T-helper 2 cell (primary cell): ENCODE measurements at places on chromosomes 5 and 9.

GRCh38 chr5:130995254-130995515 is 169.9 kb downstream of the HINT1 start:
- no peak for DNase-seq

GRCh38 chr9:123778232-123778902 is 151.6 kb downstream of the DENND1A start:
- no peak for DNase-seq

- no peak for DNase-seq
Observed at GRCh38 chr5:179601871-179602625, 21.4 kb downstream of the HNRNPH1 start.

GRCh38 chr9:93259490-93260262 is 75.7 kb downstream of the WNK2 start:
- no peak for DNase-seq

DNA sequence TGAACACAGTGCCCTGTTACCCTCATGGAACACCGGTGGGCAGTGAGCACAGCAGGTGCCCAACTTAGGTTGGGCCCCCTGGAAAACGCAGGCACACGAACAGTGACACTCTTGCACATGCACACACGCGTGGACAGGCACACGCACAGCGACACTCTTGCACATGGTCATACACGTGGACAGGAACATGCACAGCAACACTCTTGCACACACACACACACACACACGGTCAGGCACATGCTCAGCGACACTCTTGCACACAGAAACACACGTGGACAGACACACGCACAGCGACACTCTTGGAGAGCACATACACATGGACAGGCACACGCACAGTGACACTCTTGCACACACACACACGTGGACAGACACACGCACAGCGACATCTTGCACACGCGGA is 559.4 kb upstream of the ADAMTS16 start:
- DNase-seq = no peak

DNA sequence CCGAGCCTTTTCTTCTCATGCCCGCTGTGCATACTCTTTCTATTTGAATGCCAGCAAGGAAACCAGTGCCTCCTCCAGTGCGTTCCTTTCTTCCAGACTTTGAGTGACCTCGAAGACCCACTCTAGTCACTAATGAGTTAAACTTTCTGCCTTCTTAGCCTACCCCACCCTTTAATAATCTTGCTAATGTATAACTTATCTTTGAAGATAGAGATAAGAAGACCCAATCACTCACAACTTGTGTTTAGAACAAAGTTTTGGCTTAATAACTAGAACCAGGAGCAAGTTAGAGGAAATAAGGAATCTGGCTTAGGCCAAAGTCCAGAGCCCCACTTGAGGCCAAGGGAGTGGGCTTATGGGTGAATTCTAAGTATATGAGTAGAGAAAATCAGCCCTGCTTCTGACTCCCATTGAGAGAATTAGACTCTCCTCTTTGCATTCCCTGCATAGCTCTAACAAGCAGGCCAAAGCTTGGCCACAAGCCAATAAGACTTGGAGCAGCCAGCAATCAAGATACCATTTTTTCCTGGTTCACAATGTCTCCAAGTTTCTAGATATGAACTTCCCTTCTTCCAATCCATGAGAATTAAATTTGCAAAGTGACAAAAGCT is 181.5 kb upstream of the PIK3R1 start:
- DNase-seq = no peak

GRCh38 chr5:149581192-149581861 is at the start of gene ARHGEF37:
Gene ARHGEF37, plus strand, starts transcription at chr5:149581498. Its CDS starts 16,272 bp downstream, at chr5:149597770.
- DNase-seq = peak; percentile 15

GRCh38 chr5:91090995-91091394 is 292.1 kb downstream of the ARRDC3 start:
- no peak for DNase-seq

DNA sequence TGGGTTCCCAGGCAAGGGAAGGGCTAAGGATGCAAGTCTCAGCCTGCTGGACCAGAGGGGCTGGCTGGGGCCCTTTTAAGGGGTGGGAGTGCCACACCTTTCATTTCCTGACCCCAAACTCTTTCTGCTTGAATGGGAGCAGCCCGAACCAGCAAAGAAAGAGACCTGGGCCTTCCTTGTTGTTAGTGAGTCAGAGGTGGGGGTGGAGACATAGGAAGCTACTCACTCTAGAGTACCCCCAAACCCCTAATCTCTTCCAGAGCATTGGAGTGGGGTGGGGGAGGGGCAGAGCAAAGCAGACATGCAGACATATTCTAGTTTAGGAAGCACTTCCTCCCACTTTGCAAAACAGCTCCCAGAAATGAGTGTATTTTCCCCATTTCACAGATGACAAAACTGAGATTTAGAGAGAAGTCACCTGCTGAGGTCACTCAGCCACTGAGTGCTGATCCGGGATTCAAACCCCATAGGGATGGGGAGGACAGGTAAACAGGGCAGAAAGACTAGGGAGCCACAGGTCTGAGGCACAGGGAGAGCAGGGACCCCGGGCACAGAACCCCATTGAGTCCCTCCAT is 6.0 kb upstream of the AQP3 start:
- no peak for DNase-seq

DNA sequence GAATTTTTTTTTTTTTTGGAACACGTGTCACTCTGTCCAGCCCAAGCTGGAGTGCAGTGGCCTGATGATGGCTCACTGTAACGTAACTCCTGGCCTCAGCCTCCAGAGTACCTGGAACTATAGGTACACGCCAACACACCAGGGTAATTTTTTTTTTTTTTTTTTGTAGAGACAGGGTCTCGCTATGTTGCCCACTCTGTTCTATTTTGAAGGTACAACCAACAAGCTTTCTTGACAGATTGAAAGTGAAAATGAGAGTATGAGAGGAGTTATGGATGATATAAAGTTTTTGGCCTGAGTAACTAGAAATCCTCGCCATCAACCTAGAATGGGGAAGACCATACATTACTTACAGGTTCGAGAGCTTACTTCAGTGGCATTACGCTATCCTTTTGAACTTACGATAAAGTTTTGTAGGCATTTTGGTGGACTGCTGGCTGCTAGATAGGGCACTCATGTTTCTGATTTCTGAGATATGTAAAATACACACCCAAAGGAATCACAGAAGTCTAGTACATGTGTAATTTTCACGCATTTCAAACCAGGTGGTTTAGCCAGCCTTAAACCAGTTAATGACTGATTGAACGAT is 806 bp upstream of the CDC42SE2 start:
- DNase-seq = no peak

- peak; percentile 3 for DNase-seq
Observed at GRCh38 chr5:157956271-157956885, 97.4 kb upstream of the CLINT1 start.

DNA sequence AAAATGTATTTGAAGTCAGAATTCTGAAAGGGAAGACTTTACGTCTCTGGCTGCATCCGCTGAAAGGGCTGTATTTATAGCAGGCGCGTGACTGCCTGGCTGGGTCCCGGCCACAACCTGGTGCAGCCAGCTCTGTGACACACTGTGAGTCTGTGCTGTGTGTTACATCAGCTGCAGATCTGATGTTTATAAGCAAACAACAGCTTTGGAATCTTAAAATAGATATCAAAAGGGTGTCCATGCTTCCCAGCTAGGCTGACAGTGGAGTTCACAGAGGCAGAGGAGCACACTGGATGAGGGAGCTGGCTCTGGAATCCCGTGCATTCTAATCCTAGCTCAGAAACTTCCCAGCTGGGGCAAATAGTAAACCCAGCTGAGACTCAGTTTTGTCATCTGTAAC is 433.4 kb upstream of the BRINP1 start:
- DNase-seq = no peak

DNA sequence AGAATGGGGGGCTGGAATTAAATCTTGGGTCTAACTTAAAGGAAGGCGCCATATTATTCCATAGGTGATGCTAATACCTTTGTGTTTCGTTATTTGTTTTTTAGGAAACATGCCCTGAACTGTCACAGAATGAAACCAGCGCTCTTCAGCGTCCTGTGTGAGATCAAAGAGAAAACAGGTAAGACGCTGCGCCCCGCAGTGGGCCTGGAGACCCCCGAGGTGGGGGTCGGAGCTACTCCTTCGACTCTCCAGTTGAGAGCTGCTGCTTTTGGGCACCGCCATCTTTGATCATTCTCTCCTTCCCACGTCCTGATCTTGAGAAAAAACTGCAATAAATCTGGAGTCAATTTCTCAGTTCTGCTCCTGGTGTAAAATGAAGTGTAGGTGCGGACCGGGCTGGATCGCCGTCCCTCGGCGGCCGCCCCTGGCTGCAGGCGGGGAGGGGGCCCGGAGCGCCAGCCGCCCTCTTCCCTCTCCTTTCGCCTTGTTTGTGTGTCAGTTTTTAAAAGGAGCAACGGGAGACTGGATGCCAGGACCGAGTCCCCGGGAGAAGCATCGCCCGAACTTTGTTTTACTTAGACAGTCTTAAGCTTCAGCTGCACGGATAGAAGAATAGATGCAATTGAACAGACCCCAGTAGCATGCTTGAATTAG is 1.4 kb downstream of the PBX3 start:
- DNase-seq = no peak

DNA sequence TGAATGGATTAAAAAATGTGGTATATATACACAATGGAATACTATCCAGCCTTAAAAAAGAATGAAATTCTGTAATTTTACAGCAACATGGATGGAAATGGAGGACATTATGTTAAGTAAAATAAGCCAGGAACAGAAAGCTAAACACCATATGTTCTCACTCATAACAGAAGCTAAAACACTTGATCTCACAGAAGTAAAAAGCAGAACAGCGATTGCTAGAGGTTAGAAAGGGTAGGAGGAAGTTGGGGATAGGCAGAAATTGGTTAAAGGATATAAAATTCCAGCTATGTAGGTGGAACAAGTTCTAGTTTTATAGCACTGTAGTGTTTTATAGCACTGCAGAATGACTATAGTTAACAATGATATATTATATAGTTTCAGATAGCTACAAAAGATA is 15.8 kb downstream of the MARCHF3 start:
- DNase-seq = no peak

- DNase-seq = no peak
Observed at GRCh38 chr9:21023861-21024260, 7.6 kb downstream of the HACD4 start.

DNA sequence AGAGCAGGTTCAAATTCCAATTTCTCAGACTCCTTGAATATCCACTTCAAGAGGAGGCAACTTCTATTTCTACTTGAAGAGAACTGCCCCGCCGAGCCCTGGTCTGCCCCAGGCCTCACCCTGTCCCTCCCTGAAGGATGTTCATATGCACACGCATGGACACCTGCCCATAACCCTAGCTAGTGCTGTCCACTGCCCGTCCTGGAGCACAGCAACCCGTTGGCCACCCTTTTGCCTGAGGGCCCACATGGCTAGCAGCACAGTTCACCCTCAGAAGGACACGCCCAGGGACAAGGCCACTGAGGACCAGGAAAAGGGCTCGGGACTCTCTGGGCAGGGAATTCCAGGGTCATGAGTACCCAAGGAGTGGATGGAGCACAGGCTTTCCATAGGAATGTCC is 63.6 kb downstream of the EGFLAM start:
- no peak for DNase-seq

DNA sequence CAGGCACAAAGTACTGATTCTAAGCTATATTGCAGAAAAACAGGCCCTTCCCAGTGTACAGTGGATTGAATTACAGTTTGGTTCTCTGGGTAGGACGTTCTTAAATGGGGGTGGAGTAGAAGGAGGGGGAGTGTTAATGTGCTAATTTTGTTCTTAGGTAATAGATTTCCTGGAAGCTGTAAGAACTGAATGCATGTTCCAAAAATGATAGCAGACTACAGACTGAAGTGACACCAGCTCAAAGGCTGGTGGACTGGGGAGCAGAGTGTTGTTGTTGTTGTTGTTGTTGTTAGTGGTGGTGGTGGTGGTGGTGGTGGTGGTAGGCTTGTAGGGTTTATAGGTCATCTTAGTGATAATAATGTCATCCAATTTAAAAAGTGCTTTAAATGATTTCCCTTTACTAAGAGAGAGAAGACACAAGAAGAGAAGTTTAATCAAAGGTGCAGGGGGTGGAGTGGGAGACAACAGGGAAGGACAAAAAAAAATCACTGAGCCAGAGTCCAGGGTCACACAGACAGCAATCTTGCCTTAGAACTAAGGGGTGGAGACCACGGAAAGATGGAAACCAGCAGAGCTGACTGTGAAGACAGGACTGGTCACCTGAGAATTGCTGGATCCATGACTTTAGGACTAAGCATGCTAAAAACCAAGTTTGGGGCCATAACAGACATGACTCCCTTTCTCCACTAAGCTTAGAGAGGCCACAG is 27.0 kb downstream of the TTLL11 start:
- DNase-seq = no peak

DNA sequence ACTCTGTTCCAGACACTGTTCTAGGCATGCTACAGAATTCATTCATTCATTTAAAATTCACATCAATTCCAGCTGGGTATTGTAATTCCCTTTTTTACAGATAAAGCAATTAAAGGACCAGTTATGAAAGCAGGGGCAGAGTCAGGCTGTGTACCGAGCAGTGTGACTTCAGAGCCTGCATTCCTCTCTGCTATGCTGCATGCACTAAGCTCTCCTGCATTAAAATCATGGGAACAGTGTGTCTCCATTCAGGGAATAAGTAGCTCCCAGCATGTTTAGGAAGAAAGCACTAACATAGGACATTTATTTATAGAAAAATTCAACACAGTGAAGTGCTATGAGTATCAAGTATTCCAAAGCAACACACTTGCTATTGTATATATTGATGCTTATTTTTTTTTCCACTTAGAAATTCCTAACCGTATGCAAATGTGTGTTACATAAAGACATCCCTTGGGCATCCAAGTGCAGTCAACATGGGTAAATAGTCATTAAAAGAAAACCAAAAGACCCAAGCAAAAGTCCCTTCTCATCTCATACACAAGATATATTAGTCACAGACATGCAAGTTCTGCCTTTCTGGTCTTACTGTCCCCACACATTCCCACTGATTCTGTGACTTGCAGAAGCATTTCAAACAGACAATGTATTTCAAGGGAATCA is 173.7 kb downstream of the GABRB2 start:
- no peak for DNase-seq

GRCh38 chr5:14149672-14150274 is 6.6 kb downstream of the TRIO start:
- DNase-seq = no peak
